Renal cortex interstitium (tissue), 15 donors: ENCODE measurements at places on chromosomes 3 and 15.

DNA sequence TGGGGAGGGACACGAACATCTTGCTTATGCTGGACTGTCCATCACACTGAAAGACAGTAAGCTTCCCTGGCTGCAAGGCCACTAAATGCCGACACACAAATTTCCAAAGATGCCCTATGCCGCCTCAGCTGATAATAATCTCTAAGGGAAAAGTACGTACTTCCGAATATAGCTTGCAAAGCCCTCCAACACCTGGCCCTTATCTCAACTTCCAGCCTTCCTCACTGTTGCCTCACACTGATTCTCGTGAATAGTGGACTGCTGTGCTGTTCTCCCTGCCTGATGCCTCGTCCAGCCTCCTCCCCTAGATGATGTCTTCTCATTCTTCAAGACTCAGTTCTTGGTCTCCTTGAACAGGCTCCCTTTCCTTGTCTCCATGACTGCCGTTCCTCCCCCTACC, 72.3 kb downstream of the CD47 start:
- DNase-seq = no peak

GRCh38 chr3:183485093-183485492, 56.7 kb upstream of the MCF2L2 start:
- no peak for DNase-seq

- no peak for DNase-seq
Observed at GRCh38 chr3:60764870-60765269, 486.4 kb downstream of the FHIT start.

DNA sequence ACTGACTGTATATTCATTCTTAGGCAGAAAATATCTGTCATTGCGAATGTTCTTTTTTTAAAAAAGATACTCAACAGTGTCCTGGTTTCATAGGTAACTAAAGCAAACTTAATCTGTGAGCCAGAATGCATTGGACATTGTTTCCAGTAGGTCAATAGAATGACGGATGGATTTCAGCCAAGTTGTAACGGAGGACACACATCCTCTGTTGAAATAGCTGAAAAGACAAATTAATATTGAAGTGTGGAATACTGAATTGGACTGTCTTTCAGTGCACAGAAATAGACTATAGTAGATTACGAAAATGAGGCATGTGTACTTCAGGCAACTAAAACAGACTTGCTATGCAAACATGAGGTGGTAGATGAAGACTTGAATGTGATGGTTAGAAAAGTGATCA, 461.6 kb downstream of the WDR72 start:
- DNase-seq = no peak

GRCh38 chr15:23035964-23036566, 3.3 kb downstream of the TUBGCP5 start:
- no peak for DNase-seq

- DNase-seq = no peak
Observed at GRCh38 chr3:190094160-190094718, 26.5 kb downstream of the P3H2 start.

GRCh38 chr3:145678401-145678800, 482.6 kb downstream of the PLOD2 start:
- no peak for DNase-seq

GRCh38 chr3:14507305-14507741, 32.8 kb downstream of the GRIP2 start:
- no peak for DNase-seq

DNA sequence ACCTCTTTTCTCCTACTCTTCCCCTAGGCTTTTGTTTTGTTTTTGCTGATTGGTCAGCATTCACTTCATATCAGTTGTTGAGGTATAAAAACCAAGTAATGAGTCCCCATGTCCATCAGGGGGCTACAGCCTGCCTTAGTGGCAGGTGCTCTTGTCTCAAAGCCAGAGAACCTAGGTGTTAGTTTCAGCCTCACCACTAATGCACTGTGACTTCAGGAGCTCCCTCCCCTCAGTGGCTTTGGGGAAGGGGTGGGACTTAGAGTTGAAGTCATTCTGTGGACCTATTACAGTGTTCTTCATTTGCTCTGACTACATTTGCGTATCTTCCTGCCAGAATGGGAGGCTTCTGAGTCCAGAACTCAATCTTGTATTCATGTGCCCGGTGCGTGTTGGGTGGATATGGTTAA, 41.6 kb downstream of the NR2C2 start:
- no peak for DNase-seq

DNA sequence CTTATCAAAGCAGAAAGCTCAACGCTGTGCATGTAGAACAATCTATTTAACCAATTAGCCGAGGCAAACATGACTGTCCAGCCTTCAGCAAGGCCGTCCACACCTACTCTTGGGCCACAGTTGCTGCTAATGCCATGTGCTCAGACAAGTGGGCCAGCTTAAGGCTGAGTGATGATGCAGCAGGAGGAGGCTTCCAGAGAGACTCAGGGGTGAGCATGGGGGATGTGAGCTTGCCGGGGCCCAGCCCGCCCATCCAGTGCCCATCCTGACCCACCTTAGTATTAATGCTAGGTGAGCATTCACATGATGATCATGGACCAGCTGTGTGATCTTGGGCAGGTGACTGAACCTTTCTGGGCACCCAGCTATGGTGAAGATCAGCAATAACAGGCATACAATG, 150.1 kb downstream of the TPRA1 start:
- DNase-seq = no peak

- no peak for DNase-seq
Observed at GRCh38 chr3:126440709-126440995, 35.0 kb downstream of the ZXDC start.

DNA sequence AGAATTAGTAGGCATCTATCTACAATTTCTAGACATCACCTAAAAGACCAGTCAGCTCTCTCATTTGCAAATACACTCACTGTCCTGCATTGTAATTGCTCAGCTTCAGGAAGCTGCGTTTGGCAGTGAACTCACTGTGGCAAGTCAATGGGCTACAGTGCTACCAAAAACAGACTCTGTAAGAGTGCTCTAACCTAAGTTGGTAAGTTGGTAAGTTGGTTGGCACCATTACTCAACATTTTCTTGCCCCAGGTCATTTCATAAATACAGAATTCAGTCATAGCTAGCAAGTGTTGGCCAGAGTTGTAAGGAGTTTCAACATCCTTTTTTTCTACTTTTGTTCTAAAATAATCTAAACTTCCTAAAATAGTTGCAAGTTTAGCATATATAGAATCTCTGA, 466.3 kb downstream of the NAALADL2 start:
- DNase-seq = no peak

GRCh38 chr3:138049157-138049919, 39.4 kb downstream of the CLDN18 start:
- no peak for DNase-seq

DNA sequence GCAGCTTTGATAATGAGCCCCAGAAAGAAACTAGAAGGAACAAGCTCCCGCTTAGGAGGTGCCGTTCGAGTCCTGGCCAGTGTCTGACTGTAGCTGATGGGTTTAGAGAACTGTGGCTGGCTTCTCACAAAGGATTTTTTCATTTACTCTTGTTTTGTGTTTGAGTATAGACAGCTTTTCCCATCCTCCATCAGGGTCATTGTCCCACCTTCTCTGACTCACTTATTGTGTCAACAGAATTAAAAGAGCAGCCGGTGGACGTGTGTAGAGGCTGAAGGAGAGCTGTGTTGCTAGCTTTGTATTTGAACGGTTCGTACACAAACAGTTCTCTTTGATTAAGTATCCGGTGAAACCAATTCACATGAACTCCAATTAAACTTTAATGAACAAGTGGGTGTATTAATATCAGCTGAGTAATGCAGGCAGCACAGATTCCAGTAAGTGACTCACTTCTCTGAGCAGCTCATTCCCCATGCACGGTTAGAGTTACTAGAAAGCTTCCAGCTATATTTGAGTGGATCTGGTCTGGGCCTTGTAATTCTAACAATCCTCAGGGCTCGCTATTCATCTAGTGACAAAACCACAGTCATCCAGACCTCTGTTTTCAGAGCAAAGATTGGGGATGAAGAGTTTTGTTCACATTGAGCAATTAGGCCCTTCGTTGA, 141.0 kb downstream of the LPP start:
- DNase-seq = no peak
